ENCODE measurements at places on chromosomes 2 and 18.

DNA sequence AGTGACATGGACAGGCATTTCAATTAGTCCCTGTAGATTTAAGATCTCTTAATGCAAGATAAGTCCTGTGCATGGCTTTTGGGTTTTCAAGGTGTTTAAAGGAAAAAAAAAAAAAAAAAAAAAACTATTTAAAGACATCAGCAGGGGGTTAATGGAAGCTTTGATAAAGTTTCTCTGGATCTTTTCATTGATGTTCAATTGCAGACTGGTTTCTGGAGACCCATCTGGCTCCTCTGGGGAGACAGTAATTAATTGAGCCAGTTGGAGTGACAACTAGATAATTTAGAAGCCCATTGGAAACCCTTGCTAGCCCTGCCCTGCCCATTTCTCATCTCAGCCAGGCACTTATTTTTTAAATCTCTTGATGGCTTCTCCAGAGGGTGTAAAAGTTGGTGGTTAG lies 98.7 kb downstream of the EPHA4 start:
- no peak for DNase-seq

DNA sequence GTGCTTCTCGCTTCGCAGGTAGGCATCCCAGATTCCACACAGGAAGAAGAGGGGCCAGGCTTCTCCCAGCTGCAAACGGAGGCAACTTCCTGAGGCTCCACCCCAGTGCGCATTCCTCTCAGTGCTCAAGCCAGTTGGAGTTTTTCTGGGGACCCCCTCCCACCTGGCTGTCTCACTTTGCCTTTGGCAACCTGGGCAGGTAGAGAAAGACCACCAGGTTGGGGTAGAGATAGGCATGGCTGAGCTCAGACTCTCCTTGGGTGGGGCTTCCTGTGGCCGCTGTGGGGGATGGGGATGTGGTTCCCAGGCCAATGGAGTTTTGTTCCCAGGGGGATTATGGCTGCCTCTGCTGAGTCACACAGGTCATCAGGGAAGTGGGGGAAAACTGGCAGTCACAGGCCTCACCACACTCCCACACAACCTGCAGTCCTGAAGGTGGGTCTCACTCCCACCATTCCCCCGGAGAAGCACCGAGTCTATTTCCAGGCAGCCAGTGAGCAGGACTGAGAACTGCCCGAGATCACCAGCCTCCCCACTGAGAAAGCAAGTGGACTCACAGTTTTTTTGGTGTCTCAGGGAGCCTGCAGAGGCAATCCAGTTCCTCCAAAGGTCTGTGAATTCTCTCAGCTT lies 38.1 kb downstream of the SLC39A10 start:
- no peak for DNase-seq

DNA sequence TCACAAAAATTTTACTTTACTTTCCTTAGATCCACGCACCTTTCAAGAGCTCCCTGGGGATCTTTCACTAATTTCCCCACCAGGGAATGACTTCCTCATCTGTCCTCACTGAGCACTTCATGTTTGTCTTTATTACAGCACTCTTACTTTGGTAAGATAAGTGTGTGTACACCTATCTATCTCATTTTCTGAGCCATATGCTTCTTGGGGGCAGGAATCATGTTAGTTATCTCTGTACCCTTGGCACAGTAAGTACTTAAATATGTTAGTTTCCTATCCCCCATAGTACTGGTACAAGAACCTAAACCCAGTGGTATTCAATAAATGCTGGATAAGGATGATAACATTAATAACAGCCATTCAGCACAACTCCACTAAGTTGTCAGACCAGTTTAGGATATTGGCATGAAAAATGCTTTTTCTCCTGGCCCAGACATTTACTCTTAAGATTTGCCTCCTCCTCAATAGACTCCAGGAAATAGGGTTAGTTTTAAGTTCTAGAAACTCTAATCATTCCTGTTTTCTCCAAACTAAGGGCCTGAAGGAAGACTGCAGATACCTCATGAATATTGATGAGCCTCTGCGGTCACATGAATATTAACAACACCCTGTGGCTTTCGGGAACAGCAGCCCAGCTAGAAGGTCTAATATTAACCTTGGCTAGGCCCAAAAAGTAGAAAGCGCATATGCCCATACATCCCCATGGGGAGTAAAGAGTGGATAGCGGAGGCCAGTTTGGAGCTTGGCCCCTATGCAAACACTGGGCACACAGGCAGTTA lies 38.2 kb downstream of the NHEJ1 start:
- no peak for DNase-seq

- DNase-seq, result no peak
Measured at GRCh38 chr2:128262315-128263253, 56.1 kb downstream of the HS6ST1 start.

GRCh38 chr2:151422917-151423439 lies 13.3 kb downstream of the RIF1 start:
- DNase-seq, result no peak

- no peak for DNase-seq
Measured at GRCh38 chr18:77042583-77042982, 90.0 kb downstream of the MBP start.

DNA sequence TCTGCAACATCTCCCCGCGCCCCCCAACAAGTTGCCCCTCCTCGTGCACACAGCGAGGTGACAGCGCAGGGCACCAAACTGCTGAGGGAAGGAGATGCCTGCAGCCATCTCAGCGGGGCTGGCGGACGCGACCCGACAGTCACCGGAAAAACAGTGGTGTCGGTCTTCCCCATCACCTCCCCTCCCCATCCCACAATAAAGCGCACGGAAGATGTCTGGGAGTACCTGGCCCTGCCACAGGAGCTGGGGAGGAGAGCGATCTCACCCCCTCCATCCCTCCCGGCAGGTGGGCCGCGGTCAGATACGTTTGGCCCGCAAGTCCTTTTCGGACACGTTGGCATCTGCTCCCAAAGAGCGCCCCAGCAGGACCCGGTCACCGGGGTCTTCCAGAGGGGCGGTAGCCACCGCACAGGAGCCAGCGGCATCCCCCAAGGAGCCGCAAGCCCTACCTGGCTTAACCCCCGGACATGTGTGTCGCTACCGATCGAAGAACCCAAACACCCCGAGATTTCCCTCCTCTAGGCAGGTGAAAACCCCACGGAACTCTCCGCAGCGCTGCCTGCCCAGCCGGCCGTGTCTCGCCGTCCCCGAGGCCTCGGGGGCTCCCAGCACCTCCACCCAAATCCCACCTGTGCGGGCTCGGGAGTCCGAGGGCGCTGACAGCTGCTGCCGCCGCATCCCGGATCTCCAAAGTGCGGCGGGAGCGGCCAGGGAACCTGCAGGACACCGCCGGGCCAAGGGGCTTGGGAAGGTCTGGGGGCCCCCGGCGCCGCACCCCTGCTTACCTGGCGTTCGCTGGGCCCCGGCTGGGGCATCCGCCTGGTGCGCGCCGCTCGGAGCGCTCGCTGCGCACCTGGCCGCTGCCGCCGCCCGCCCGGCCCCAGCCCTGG lies 657 bp downstream of the ATP8B1 start:
- no peak for DNase-seq

DNA sequence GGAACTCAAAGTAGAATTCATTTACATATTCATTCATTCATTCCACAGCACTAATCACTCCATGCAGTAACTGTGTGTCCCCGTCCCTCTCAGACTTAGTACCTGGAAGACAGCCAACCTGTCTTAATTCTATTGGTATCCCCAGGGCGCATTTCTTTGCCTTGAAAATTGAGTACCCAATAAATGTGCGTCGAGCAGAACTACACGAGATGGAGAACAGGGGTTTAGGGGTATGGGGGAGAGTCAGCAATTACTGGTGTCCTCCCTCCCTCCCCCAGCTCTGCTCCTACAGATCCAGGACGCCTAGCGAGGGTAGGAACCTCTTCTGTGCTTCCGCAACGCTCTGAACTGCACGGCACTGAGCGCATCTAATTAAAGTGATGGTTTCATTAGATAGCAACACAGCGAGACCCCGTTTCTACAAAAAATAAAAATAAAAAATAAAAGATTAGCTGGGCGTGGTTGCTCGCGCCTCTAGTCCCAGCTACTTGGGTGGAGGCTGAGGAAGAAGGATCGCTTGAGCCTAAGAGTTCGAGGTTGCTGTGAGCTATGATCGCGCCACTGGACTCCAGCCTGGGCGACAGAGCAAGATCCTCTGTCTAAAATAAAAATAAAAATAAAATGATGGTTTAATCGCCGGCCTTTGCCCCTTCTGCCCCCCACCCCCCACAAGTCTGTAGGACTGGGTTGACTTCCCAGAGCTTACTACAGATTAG lies 614 bp upstream of the FKBP1B start:
- no peak for DNase-seq

DNA sequence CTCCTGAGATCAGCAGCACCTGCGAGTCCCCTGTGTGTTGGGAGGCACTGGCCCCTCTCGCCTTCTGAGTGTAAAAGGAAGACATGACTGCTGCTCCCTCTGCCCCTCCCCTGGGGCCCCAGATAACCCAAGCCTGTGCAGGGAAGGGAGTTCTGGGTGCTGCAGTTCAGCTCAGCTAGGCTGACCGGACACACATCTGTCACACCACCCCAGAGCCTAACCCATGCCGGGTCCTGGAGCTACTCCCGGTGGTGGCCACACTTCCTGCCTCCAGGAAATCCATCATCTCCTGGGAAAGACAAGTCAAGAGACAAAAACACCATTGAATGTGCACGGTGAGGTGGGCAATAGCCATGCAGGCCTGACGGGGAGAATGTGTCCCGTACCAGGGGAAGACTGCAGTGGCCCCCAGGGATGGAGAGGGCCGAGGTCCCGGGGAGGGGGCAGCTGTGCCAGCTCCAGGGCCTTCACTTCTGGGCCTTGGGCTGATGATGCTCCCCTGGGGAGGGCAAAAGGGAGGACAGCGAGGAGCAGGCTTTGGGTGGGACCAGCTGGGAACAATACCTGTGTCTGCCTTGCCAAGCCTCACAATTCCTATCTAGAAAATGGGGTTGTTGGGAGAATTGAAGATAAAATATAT lies 210.6 kb downstream of the TFCP2L1 start:
- DNase-seq, result no peak

DNA sequence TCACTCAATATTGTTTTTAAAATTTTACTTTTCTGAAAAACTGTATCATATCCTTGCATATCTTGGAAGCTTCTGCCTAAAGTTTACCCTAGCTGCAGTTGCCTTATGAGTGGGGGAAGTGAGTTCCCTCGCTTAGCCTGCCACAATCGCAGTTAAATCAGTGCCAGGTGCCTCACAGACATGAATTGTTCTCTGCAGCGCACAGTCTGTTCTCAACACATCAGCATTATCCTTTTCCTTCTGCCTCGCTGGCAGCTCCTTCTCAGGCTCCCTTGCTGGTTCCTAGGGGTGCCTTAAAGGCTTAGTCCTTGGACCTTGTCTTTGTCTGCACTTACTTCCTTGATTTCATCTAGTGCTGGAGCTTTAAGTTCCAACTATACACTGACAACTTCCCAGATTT lies 132.8 kb downstream of the TTC27 start:
- DNase-seq, result no peak

GRCh38 chr2:159960414-159960813 lies 102.0 kb downstream of the PLA2R1 start:
- no peak for DNase-seq

DNA sequence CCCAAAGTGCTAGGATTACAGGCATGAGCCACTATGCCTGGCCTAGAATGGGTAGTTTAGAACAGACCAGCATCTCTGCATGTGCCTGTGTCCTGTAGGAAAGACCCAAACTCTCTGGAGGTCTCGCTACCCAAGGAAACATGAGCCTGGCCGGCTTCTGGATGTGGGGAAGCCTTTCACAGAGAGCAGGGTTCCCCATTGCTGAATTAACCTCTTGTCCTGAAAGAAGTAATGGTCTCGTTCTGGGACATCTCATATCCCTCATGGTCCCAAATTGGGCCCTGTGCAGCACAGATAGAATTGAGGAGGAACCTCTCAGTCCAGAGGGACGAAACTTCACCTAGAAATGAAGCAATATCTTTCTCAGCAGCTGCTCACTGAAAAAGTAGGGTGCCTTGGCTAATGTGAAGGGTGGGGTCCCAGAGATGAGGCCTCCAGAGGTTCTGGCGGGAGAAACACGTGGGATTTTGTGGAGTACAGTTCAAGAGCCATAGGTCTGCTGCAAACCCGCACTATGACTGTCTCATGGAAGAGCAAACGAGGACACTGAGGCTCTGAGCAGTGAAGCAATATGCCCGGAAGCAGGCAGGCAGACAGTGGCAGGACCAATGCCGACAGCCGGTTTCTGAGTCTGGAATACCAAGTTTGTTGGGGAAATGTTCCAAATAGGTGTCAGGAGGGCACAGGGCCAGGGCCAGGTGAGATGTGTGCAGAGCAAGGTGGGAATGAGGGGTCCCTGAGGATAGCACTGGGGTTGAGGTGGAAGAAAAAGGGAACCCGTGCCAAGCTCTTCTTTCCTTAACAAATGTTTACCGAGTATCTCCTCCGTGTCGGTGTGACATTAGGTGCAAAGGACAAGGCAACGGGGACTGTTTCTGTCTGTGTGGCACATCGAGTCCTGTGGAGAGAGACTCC lies 121.0 kb upstream of the TWIST2 start:
- no peak for DNase-seq

- no peak for DNase-seq
Measured at GRCh38 chr2:75157435-75157834, 41.9 kb downstream of the TACR1 start.

- DNase-seq, result no peak
Measured at GRCh38 chr2:37553411-37554154, 117.9 kb downstream of the CDC42EP3 start.

- DNase-seq, result no peak
Measured at GRCh38 chr2:168058675-168059074, 188.7 kb downstream of the STK39 start.

DNA sequence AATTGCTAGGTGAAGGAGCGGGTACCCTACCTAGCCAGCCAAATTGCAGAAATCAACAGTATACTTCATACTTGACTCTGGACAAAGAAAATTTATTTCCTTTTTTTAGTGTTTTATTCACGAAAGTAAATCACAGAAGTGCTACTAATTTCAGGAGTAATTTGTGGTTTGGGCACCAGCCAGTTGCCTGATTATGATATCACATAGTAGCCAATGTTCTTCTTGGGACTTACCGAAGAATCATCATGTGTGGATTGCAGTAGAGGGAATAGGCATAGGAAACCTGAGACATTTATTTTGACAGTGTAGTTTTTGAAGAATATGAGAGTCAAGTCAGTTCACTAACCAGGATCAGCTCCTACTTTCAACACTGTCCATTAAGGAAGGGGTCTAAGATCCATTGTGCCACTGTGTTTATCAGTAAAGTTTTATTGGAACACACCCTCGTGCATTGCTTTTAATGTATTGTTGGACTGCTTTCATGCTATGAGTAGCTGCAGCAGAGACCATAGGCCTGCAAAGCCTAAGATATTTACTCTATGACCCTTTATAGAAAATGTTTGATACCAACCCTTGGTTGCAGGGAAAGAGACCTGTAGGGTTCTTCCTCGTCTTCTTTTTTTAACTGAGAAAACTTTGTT lies 32.1 kb downstream of the TNFRSF11A start:
- DNase-seq, result no peak
